ENCODE measurements at places on chromosomes 11 and 22. TPM values are rescaled to one million over a fixed set of nuclear protein-coding genes. Genes with fewer than 3 reads are reported as not detected.

The SULT4A1 gene
- not detected for polyA plus RNA-seq

The MS4A4A gene
- polyA plus RNA-seq, result not detected

The TBCEL gene
- polyA plus RNA-seq, result 10.9 TPM

The ZNF408 gene
- 9.9 TPM for polyA plus RNA-seq

The SCUBE1 gene
- polyA plus RNA-seq, result not detected

The OR2AG1 gene
- polyA plus RNA-seq, result not detected

The PRODH gene
- not detected for polyA plus RNA-seq

The SLC17A6 gene
- polyA plus RNA-seq, result not detected

The EHD1 gene
- polyA plus RNA-seq, result 56.3 TPM

The FOLR2 gene
- polyA plus RNA-seq, result not detected

The CRELD2 gene
- polyA plus RNA-seq, result 78.4 TPM

The XPNPEP3 gene
- polyA plus RNA-seq, result 5.6 TPM

The TCN1 gene
- polyA plus RNA-seq, result not detected

The PNPLA5 gene
- polyA plus RNA-seq, result not detected

The C22orf42 gene
- polyA plus RNA-seq, result not detected

The OR51M1 gene
- polyA plus RNA-seq, result not detected

The CHEK1 gene
- polyA plus RNA-seq, result 15.1 TPM

The PIH1D2 gene
- polyA plus RNA-seq, result 2.3 TPM

The CRYAB gene
- 454 TPM for polyA plus RNA-seq

The OR51E2 gene
- polyA plus RNA-seq, result not detected

The PTPRCAP gene
- polyA plus RNA-seq, result 0.68 TPM

The C11orf86 gene
- polyA plus RNA-seq, result not detected

The WT1 gene
- polyA plus RNA-seq, result not detected

The MUS81 gene
- polyA plus RNA-seq, result 42.0 TPM

The TTC38 gene
- 21.8 TPM for polyA plus RNA-seq

The ADAMTS15 gene
- 0.09 TPM for polyA plus RNA-seq

The KCNJ11 gene
- polyA plus RNA-seq, result not detected

The OR52E4 gene
- polyA plus RNA-seq, result not detected

The DDTL gene
- 1.3 TPM for polyA plus RNA-seq

The MUC5B gene
- polyA plus RNA-seq, result not detected
